ENCODE measurements at places on chromosomes 4 and X.

DNA sequence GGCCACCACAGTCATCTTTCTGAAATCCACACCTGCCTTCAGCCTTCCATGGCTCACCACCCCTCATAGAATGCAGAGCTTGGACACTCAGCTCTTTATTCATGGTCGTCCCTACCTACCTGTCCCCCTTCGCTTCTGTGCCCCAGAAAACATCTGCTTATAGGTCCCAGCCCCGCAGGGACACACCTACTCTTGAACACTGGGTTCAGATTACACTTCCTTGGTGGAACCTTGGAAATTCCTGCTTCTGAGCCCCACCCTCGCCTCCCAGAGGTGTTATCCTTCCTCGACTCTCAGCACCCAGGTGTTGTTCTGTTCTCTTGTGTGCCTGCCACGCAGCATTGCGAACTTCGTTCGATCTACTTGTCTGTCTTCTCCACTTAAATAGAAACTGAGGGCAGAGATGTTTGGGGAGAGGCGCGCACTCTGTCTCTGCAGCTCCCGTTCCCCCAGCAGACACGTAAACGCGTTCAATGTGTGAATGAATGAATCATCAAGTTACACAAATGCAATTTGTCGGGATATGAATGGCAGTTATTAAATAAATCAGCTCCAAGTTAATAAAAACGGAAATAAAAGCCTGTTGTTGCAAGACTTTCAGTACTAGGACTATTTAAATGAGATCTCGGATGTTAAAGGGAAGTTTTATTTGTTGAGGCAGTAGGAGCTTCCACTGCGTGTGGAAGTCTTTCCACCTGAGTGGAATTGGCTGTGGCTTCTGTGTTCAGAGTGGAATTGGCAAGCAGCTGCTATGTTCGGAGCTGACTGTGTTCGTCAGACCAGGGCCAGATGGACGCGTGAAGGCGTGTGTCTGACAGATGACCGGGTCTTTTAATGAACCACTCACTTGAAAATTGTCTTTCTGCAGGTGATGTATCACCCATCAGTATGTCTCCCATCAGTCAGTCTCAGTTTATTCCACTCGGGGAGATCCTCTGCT, 95.6 kb downstream of the STOX2 start:
- DNase-seq: no peak

DNA sequence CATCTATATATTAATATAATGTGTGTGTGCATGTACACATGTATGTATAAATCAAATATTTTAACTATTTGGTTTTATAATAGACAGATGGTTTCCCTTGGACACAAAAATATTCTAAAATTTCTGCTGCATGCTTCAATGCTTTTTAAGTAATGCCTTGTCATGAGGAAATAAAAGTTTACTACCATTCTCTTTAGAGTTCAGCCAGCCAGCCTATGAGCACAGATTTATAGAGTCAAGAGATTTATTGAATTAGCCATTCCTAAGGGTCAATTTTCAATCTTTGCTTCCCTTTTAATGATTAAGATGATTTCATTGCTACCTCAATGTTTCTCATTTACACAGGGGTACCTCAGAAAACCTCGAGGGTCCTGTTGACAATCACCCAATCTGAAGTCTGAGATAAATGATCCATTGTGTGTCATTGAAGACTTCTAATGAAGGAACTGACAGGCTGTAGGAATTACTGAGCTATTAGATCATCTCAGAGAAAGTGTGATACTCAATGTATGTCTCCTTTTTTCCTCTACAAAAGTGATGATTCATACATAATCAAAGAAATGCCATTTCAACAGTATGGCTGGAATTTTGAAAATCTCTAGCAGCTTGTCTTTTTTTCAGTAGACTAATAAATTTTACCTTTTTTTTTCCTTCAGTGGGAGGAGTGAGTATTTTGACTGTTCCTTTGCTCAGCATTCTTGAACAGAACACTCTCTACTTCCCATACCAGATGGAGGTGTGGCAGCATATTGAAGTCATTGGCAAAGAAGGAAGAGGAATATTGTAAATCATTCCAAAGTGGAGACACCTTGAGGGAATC, 222.6 kb upstream of the PCDH18 start:
- DNase-seq: no peak

DNA sequence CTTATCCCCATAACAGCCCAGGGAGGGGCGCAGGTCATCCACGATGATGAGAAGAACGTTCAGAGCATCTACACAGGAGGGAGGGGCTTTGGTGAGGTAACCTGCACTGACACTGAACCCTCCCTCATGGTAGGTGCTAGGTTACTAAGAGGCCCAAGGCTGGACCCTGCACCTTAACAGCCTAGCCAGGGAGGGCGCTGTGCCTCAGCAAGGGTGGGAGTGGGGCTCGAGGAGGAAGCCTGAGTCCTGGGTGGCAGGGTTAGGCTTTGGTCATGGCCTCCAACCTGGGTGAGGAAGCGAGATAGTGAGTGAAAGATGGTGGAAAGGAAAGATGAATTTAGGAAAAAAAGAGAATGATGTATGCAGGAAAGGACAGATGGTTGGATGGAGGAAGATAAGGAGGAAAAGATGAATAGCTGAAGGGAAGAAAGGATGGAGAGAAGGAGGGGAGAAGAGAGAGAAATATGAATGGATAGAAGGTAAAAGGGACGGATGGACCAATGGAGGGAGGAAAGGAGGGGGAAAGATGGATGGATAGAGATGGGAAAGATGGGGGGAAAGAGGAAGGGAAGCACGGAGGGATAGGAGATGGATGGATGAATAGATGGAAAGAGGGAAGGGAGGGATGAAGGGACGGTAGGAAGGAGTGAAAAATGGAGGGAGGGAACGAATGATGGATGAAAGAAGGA, 736 bp downstream of the IDS start:
- DNase-seq: no peak

- DNase-seq: no peak
Observed at GRCh38 chr4:4248885-4249203, 821 bp upstream of the TMEM128 start.

DNA sequence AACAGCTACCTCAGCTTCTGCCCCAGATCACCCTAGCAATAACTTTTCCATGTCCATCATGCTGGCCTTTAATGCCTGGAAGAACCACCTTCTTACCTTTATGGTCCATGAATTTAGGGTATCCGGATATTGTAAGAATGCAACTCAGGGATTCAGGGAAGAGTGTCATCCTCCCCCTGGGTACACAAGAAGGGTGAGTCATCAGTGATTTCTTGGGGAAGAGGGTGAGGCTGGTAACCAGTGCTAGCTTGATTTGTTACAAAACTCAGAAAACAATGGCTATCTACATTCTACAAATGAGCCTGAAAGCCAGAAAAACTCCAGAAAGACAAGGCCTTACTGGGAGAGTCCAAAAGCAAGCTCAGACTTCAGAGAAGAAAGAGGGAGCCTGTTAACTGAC, 10.4 kb upstream of the NALF2 start:
- DNase-seq: no peak

GRCh38 chr4:20447103-20447502, 195.4 kb downstream of the SLIT2 start:
- DNase-seq: no peak

- DNase-seq: no peak
Observed at GRCh38 chr4:186939226-186939625, 215.6 kb upstream of the FAT1 start.

All from stimulated activated CD8-positive, alpha-beta memory T cell treated with anti-CD3 and anti-CD28 coated beads, Interleukin-15, amount 100 ng/mL, for 24 hours (primary cell).